ENCODE measurements at places on chromosomes 6 and 20. TPM values are rescaled to one million over a fixed set of nuclear protein-coding genes. Genes with fewer than 3 reads are reported as not detected.

DNA sequence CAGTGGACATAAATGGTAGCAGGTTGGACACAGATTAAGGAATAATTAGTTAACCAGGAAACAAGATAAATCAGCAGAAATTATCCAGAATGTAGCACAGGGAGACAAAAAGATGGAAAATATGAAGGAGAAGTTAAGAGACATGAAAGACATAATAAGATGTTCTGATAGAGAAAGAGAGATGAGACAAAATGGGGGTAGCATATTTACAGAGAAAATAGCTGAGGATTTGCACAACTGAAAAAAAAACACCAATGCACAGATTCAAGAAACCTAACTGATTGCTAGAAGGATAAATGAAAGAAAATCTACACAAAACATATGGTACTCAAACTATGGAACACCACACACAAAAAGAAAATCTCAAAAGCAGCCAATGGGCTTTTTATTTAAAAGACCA is 34.6 kb upstream of the TBC1D22B start:
- DNase-seq = no peak

GRCh38 chr6:169964486-169965180 is 213.2 kb downstream of the ERMARD start:
- no peak for DNase-seq

DNA sequence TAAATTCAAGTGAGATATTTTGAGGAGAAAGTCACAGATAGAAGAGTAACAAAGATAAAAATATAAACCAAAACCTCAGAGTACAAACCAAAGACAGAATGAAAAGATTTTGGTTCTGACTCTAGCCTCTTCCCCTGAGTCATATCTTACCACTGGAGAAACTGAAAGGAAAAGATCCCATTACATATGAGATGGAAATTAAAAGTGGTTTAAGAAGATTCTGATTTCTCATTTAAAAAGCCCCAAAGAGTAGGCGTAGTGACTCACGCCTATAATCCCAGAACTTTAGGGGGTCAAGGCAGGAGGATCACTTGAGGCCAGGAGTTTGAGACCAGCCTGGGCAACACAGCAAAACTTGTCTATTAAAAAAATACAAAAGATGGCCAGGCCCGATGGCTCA is 30.6 kb downstream of the SPINT4 start:
- DNase-seq = no peak

DNA sequence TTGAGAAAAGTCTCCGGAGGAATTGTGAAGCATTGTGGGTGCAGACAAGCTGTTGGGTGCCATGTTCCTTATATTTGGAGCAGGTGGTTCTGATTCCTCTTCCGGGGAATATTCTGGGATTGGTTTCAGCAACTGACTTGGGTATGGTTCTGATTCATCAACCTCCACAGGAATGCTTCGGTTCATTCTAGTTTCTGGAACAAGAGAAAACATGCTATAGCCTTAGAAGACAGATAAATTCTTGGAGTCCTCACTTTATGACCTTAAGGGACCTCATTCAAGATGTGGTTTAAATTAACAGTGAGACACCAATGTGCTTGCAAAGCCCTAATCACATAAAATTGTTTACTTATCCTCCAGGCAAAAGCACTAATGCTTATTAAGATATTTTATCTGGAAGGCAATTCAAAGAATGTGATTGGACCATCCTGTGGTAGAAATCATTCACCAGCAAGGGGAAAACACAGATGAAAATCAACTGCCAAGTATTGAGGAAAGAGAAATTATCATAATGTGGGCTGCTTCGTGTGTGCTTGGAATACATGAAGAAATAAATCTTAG is 13.7 kb downstream of the TRAF3IP2 start:
- no peak for DNase-seq

GRCh38 chr20:58571356-58571692 is 56.1 kb upstream of the APCDD1L start:
- DNase-seq = no peak

DNA sequence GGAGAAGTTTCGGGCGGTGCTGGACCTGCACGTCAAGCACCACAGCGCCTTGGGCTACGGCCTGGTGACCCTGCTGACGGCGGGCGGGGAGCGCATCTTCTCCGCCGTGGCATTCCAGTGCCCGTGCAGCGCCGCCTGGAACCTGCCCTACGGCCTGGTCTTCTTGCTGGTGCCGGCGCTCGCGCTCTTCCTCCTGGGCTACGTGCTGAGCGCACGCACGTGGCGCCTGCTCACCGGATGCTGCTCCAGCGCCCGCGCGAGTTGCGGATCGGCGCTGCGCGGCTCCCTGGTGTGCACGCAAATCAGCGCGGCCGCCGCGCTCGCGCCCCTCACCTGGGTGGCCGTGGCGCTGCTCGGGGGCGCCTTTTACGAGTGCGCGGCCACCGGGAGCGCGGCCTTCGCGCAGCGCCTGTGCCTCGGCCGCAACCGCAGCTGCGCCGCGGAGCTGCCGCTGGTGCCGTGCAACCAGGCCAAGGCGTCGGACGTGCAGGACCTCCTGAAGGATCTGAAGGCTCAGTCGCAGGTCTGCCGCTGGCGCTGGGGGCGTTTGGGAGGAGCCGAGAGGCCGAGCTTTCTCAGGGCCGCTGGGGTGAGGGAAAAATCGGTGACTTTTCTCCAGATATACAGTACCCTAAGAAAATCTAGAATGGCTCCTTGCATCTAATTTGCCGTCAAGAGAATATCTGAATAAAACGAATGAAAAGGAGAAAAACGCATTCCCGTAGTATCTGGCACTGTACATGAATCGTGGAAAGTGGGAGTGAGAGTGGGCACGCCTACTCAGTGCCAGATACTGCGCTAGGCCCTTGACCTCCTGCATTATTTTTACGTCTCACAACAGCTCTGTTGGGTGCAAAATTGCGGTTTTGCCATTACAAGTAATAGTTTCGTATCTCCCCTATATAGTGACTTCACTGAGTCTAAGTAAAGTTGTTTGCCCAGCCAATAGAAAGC is 1.0 kb downstream of the CALHM6 start:
- peak; percentile 65 for DNase-seq

GRCh38 chr6:82013561-82014530 is 233.7 kb downstream of the IBTK start:
- no peak for DNase-seq

DNA sequence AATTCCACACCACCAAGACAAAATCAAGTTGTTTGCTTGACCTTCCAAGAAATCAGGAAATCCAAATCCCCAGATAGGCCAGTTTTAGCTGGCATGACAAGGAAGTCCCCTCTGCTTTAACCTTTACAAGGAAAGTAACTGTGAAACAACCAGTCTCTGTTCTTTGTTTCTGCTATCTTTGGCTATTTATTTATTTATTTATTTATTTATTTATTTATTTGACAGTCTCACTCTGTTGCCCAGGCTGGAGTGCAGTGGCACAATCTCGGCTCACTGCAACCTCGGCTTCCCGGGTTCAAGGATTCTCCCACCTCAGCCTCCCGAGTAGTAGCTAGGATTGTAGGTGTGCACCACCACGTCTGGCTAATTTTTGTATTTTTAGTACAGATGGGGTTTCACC is 14.5 kb upstream of the GMNN start:
- DNase-seq = no peak

DNA sequence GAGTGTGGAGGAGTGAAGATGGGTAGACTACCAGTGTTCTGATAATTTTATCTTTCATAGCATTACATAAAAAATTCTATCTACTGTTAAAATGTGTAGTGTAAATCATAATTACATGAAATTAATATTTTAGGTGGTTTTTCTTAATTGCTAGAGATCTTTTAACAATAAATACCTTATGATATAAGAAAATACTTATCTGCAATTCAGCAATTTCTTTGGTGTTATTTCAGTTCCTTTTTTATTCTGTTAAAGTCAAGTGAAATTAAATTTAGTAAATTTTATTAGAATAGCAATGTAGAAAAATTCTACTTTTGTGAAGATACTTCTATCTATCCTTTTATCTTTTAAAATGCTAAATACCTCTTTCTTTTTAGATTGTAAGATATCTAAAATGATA is 104.3 kb downstream of the IMPG1 start:
- no peak for DNase-seq

GRCh38 chr6:158813032-158813431 is 6.1 kb downstream of the EZR start:
- DNase-seq = no peak

DNA sequence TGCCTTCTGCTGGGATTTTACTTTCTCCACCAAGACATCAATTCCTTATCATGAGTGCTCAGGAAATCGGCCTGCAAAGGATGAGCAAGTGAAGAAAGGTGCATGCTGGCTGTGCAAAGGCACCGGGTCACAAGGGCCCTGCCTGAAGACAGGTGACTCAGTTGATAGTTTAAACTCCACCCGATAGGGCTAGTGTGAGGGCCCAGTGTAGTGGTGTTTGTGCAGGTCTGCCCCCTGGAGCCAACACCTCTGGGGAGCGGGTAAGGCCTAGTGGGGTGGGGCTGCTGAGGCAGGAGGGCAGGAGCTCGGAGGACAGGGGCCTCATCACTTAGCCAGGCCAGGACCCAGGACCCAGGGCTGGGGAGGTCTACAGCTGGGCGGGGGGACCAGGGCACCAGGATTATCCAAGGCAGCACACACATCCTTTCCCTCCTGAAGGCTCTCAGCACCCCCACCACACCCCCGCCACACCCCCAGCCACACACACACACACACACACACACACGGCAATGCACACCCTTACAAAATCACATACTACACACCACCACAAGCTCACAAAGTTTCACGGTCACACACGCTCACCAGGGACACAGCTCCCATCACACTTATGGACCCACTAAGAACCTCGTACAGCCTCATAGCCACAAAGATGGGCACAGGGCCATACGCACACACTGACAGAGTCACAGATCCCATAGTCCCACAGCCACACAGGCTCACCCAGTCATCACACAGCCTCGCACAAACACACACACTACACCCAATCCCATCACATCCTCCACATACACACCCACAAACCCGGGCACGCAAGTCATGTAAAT is 75.4 kb downstream of the GRM4 start:
- no peak for DNase-seq

DNA sequence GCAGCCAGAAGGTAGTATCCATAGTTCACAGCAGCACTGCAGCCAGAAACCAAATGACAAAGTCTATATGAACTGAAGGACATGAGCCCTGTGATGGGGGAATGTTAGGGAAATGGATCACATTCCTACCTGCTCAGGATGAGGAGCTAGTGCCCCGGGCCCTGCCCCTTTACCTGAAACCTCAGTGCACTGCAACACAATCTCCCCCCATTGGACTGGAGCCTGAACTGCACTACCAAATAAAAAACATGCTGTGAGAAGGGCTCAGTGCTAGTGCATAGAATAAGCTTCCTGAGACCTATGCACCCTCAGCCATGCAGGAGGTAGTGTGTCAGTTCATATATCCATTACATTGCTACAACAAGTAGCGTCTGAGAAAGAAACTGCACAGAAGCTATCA is 477.8 kb downstream of the HACE1 start:
- DNase-seq = no peak

DNA sequence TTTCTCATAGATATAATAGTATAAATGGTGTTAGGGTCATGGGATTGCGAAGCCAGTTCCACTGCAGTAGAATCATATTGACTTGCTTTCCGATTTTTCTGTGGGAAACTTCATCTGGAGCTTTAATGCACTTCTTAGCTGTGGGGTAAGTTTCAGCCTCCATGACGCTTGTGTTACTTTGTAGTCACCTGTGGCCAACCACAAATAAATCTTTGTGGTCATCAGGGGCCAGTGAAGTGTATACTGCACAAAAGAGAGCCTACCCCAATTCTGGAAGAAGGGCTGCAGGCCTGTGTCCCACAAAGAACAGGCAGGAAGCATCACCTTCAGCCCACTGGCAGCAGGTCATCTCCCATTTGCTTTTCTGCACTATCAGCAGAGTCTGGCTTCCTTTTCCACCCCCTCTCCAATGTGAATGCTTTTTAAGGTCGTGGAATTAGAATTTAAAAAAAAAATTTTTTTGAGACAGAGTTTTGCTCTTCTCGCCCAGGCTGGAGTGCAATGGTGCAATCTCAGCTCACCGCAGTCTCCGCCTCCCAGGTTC is 32.0 kb downstream of the MTHFD1L start:
- no peak for DNase-seq

DNA sequence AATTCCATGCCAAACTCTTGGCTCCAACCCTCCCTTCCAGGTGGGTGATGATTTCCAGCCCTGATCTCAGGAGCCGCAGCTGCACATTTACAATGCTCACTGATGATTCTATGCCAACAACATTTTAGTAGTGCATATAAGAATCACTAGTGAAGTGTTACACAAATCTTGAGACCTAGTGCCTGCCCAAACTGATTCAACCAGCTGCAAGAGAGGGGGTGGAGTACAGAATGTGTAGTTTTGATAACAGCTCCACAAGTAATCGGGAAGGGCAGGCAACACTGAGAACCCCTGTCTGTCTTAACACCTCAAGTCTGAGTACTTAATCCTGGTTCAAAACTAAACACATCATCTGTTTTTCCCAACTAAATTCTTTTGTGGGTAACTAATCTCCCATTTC is 91.7 kb downstream of the PRDM1 start:
- DNase-seq = no peak

- no peak for DNase-seq
Measured at GRCh38 chr20:62494980-62495748, 19.4 kb upstream of the GATA5 start.

DNA sequence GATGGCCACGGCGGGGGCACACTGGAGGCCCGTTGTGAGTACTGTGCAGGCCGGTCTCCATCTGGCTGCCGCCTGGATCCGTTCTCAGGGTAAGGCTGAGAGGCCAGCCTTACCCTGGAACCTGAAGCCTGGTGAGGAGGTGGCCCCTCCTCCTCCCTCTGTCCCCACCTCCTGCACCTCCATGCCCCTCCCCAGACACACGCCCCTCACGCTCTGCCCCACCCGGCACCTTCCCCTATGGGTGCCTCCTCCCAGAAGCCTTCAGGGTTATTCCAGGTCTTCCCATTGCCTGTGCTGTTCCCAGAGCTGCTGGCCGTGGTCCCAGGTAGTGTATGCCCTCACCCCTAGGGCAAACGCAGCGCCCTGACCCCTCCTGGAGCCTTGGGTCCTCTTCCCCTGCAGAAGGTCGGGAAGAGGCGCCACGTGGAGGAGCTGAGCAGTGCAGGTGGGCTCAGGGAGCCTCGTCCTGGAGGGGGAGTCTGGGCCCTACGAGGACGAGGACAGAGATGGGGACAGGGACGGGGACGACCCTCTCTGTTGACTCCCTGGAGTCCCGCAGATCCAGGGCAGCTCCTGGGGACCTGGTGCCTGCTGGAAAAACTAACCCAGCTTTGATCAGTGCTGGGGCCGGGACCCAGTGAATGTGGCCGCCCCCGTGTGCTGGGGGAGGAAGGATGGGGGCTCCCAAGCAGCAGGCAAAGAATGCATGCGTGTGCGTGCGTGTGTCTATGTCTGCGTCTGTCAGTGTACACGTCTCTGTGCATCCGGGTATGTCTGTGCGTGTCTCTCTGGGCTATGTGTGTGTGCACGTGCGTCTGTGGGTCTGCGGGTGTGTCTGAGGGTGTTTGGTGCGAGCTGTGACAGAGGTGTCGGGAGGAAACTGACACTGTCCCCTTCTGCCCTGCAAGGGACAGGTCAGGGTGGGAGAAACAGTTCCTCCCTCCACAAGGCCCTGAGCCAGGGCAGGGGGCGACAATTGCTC is 8.2 kb upstream of the HRH3 start:
- no peak for DNase-seq

Gene CCN2
- total RNA-seq = 176 TPM

Gene BTN1A1
- total RNA-seq = not detected

Gene GNRH2
- not detected for total RNA-seq

Gene MMP24
- total RNA-seq = 0.49 TPM

Gene PI16
- total RNA-seq = 91.7 TPM

Gene LY86
- 4.1 TPM for total RNA-seq

Gene PDYN
- total RNA-seq = not detected

Gene SALL4
- total RNA-seq = 2.6 TPM

Gene FAM217A
- not detected for total RNA-seq

All from sciatic nerve (tissue), 2 donors.